ENCODE measurements at places on chromosomes 5 and 9.
A peak's percentile ranks its signal among the peaks of the same experiment; 100 is the strongest.

DNA sequence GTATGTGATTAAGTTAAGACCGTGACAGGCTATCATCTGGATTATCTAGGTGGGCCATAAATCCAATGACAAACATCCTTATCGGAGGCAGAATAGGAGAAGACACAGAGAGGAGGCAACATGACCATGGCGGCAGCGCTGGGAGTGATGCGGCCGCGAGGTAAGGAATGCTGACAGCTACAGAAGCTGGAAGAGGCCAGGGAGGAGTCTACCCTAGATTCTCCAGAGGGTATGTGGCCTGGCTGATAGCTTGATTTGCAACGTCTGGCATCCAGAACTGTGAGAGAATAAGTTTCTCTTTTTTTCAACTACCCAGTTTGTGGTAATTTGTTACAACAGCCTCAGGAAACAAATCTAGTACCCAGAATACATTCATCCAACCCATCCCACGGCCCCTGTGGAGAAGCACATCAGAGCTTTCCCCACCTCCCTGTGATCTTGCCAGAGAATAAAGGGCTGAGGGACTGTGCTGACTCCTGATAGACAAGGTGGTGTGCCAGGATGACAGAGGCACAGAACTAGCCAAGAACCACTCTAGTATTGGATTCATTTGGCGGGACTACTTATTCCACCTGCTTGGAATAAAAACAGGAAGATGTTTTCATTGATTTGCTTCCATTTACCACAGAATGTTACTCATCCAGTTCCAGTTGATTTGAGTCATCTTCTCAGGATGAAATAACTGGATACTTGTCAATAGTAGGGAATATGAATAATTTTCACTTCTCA is 187.4 kb downstream of the MAN2A1 start:
- DNase-seq, result no peak

GRCh38 chr5:140000332-140000731 is 42.8 kb downstream of the NRG2 start:
- no peak for DNase-seq

GRCh38 chr9:14814249-14814628 is 91.7 kb upstream of the CER1 start:
- no peak for DNase-seq

- no peak for DNase-seq
Observed at GRCh38 chr5:87136733-87137132, 130.9 kb upstream of the RASA1 start.

DNA sequence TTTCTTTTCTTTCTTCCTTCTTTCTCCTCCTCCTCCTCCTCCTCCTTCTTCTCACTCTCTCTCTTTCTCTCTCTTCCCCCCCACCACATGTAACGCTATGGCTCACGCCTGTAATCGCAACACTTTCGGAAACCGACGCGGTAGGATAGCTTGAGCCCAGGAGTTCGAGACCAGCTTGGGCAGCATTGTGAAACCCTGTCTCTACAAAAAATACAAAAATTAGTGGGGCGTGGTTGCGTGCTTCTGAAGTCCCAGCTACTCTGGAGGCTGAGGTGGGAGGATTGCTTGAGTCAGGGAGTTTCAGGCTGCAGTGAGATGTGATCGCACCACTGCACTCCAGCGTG is 736 bp upstream of the GLDC start:
- DNase-seq, result peak; percentile 20

DNA sequence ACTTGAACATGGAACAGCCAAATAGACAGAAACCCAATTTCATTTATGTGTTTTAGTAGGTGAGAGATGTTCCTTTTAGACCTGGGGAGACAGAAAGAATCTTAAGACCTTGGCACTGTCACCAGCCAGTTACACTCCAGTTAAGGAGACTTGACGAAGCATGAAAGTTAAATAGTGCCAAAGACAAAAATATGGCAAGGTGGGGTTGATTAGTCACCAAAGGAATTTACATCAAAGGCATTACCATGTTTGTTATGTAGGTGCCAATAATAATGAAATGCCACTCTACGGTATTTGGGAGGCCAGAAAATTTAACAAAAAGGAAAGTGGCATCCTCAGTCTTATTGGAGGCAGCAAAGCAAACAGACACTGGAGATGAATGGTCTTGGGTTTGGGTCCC is 9.2 kb upstream of the IL12B start:
- DNase-seq, result no peak

GRCh38 chr5:142749321-142749720 is 20.9 kb upstream of the ARHGAP26 start:
- no peak for DNase-seq

- DNase-seq, result no peak
Observed at GRCh38 chr9:69097064-69097463, 61.5 kb downstream of the FXN start.

DNA sequence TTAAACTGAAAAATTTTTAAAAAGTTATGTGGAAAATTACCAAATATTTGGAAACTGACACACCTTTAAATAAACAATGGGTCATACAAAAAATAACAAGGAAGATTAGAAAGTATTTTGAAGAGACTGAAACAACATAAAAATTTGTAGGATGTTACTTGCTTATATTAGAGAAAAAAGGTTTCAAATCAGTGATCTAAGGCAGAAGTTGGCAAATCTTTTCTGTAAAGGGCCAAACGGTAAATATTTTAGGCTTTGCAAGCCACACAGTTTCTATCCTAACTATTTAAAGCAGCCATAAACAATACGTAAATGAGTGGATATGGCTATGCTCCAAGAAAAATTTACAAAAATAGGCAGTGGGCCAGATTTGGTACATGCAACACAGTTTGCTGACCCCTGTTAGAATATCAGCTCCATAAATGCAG is 81.3 kb downstream of the OXCT1 start:
- DNase-seq, result no peak

GRCh38 chr5:142013734-142014521 is 1.1 kb upstream of the GNPDA1 start:
- DNase-seq, result no peak

DNA sequence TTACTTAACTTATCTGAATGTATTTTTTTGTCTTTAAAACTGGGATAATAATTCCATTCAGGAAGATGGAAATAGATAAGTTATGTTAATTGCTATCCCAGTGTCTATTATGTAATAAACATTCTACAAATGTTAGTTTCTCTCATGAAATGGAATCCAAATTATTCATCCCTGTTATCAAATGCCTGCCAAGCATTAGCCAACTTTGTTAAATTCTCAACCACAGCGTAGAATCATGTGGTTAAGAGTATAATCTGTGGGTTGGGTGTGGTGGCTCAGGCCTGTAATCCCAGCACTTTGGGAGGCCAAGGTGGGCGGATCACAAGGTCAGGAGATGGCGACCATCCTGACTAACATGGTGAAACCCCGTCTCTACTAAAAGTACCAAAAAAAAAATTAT is 912.9 kb upstream of the SEMA6A start:
- DNase-seq, result no peak

DNA sequence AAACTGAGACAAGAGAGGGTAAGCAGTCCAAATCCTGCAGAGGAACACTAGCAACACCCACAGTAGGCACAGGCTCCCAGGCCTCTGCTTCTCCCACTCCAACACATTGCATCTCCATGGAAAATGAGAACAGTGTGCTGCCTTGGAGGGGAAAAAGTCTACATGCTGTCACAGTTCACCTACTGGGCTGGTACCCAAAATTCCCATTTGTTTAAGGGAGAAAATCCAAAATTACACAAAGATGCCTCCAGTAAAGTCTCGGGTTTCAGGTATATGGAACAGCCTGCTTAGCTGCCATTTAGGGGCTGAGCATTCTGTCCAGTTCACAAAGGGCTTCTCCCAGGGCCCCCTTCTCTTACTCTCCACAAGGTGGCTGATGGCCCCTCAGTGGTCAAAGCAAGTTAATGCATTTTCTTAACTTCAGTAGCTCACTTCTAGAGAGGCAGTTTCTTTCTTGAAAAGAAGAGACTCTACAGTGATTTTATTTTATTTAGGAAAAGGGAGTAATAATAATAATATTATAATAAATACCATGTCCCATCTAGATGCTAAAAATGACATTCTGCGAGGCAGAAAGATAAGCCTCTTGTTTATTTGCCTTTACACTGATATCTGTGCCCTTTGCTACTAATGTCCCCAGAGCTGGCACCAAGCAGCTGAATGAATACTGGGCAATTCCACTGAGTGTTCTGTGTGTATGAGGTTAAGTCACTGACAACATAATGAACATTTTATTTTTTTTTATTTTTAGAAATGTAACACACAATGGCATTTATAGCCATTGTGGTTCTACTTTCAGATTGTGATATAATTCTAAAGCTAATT is 89.4 kb downstream of the RGS7BP start:
- DNase-seq, result no peak

DNA sequence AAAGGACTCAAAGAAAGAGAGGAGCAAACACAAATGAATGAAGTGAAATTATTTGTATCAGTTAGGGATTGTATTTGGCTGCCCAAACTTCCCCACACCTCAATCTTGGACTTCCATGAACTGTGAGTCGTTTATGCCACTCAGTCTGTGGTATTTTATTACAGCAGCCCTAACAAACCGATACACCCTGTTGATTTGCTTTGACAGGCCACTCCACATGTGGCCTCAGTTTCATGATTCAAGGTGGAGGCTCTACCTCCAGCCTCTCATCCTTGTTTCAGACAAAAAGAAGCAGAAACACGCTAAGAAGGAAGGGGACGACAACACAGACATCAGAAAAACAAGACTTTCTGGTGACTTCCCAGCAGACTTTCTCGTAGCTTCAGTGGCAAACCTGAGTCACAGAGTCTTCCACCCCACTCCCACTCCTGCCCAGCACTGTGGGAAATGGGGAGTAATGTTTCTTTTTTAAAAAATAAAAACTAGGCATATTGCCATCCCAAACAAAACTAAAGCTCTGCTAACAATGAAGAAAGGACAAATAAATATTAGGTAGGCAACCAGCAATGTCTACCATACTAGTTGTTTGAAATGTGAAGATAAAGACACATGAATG is 52.2 kb upstream of the ABCA1 start:
- DNase-seq, result no peak

DNA sequence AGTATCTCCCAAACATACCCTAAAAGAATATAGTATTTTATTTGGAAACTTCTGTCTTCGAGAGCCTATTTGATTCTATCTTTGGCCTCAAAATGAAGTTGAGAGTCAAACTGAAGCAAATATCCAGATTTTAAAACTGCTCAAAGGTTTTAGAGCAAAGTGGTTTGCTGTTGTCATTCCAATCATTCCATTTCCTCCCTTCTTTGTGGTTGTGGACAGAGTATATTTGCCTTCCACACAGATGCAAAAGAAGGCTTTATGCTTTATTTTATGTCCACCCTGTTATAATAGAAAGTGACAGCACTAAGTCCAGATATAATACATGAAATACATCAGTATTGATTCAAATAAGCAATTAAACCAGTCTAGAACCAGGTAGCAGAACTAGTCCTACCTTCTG is 12.4 kb downstream of the GZMK start:
- DNase-seq, result no peak

DNA sequence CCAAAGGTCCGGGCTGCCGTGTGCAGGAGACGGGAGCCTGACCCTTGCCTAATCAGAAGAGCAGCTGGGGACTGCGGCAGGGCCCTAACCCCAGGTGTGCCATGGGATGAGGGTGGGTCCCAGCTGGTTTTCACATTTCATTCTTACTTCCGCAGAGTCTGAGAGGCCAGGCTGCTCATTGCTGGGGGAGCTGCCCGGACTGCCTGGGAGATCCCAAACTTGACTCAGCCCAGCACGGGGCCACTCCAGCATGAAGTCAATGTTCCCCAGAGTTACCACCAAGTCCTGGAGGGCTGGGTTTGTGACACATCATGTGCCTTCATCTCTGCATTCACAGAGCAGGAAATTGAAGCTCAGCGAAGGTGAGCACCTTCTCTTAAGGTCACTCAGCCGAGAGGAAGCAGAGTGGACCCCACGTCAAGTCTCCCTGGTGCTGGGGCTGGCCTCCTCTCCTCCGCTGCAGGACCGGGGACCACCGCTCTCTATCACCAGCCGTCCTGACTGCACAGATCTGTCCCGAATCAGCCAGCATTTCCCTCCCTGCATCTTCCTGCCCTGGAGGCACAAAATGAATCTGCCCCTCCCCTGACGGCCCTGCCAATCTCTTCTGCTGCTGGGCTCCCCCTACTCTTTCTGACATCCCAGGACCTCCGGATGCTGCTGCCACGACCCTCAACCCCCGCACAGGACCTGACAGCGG is 54.6 kb upstream of the PHYKPL start:
- no peak for DNase-seq

Measured in activated T-cell treated with anti-CD3 and anti-CD28 coated beads for 48 hours (primary cell).